ENCODE measurements at places on chromosomes 3 and 15. TPM values are rescaled to one million over a fixed set of nuclear protein-coding genes. Genes with fewer than 3 reads are reported as not detected.
A peak's percentile ranks its signal among the peaks of the same experiment; 100 is the strongest.

DNA sequence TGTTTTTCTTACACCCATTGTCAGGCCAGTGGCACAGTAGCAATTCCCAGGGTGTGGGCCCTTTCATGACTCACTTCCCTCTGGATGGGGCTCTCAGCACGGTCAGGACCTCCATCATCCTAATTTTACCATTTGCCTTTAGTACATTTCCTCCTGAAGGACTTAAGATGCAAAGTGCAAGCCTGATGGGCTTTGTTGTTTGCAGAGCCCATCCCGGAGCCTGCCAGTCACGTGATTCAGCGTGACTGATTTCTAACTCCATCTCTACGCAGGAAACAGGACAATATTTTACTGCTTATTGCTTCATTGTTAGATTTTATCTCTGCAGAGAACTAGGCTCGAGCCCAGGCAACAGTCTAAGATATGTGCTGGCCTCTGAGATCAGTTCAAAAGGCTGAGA lies 223.7 kb downstream of the PDZRN3 start:
- no peak for DNase-seq

GRCh38 chr3:66381626-66382025 lies 119.2 kb downstream of the LRIG1 start:
- no peak for DNase-seq

DNA sequence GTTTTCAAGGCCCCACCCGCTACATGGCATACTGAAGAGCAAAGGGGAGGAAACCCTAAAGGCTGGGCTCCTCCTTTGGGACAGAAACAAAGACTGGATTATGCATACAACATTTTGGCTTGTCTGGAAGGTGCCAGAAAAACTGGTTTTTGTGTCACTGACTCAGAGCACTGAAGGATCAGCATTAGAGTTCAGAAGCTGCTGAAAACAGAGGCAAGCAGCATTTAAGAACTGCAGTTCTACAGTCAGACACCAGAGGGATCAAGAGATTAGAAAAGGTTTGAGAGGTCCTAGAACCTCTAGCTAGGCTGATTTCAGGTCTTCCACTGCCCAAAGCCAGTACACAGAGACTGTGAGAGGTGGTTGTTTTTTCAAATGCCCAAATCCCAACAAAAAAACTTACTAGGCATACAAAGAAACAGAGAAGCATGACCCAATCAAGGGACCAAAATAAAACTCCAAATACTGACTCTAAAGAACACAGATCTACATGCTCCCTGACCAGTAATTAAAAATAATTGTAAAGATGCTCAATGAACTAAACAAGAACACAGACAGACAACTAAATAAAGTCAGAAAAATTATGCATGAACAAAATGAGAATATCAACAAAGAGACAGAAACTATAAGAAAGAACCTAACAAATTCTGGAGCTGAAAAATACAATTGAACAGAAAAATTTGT lies 91.2 kb downstream of the SENP2 start:
- peak; percentile 69 for DNase-seq

DNA sequence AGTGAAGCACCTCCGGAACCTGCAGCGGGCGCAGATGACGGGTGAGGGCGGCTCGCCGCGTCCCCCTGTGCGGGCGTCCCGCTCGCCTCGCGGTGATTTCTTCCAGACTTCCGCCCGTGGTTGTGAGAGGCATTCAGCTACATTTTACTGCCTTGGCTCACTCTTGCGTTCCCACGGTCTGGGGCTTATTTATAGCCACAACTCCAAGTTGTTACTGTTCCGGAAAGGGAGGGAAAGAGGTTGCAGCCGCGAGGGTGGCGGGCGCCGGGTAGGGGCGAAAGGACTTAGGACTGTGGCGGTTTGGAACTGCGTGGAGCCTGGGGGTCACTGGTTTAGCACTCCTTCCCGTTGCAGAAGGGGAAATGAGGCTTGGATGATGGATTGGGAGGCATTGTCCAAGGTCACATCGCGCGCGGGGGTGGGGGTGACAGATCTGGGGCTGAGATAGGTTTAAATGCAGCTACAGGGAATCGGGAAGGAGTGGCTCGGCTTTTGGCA lies 1.1 kb downstream of the HES1 start:
- no peak for DNase-seq

Gene RTP4
- not detected for total RNA-seq

Gene ATP13A5
- total RNA-seq = 0.03 TPM

- DNase-seq = no peak
Observed at GRCh38 chr15:51388726-51389125, 47.3 kb downstream of the GLDN start.

GRCh38 chr15:31268911-31269784 lies 57.5 kb upstream of the KLF13 start:
- no peak for DNase-seq

GRCh38 chr15:75054172-75054897 lies 30.9 kb downstream of the PPCDC start:
- DNase-seq = no peak

GRCh38 chr3:177565981-177566380 lies 368.7 kb upstream of the TBL1XR1 start:
- DNase-seq = no peak

Gene LEKR1
- 0.38 TPM for total RNA-seq

GRCh38 chr3:37198996-37199395 lies 24.6 kb upstream of the LRRFIP2 start:
- no peak for DNase-seq

DNA sequence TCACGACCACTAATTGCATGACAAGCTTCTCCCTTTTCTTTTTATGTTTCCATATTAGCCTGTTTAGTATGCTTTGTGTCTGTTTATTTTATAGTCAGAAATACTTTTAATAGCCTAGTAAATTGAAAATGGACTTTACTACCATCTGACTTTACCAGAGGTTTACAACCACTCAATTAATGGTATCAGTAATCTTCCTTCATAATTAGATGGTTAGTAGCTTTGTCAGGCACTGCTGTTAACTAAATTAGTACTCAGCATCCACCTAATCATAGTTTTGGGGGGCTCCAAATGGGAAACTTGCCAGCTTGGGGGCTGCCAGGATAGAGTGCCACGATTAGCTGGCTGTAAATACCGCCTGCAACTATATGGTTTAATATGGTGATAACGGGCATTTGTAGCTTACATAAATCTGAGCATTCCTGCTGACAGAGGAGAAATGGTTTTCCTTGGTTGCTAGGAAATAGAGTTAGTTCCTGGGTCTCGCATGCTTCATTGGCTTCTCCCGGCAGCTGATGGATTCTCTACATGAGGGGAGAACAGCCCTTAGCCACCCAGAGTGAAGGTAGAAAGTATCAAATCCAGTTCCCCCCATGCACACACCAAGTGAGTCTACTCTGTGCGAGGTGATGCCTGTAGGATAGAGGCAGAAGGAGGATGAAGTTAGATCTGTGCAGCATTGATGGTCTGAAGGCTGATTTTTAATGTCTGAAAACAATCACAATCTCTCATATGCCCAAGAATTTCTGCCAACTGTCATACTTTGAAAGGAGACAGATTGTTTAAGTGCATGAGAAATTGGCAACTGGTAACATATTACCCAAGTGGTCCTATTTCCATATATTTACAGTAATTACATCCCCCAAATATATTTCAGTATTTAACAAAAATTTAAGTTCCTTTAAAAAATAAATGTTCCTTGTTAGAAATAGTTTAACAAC lies 326.6 kb upstream of the PROK2 start:
- no peak for DNase-seq

Gene CALML4
- total RNA-seq = 7.4 TPM

Gene RARB
- total RNA-seq = 2.0 TPM

DNA sequence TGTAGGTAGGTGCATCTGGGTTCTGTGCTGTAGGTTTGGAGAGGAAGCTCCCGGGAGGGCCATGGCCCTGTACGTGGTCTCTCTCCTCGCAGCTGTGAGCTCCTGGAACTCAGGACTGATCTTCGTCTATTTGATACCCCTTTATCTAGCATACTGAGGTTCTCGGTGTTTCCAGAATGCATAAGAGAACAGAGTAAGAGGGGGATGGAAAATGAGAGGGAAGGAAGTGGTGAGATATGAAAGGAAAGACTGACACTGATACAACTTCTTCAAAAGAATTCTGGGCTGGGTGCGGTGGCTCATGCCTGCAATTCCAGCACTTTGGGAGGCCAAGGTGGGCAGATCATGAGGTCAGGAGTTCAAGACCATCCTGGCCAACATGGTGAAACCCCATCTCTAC lies 90.7 kb downstream of the CHRD start:
- DNase-seq = no peak

Gene LZTFL1
- total RNA-seq = 6.8 TPM

- no peak for DNase-seq
Observed at GRCh38 chr3:162398554-162398953, 901.9 kb downstream of the OTOL1 start.

DNA sequence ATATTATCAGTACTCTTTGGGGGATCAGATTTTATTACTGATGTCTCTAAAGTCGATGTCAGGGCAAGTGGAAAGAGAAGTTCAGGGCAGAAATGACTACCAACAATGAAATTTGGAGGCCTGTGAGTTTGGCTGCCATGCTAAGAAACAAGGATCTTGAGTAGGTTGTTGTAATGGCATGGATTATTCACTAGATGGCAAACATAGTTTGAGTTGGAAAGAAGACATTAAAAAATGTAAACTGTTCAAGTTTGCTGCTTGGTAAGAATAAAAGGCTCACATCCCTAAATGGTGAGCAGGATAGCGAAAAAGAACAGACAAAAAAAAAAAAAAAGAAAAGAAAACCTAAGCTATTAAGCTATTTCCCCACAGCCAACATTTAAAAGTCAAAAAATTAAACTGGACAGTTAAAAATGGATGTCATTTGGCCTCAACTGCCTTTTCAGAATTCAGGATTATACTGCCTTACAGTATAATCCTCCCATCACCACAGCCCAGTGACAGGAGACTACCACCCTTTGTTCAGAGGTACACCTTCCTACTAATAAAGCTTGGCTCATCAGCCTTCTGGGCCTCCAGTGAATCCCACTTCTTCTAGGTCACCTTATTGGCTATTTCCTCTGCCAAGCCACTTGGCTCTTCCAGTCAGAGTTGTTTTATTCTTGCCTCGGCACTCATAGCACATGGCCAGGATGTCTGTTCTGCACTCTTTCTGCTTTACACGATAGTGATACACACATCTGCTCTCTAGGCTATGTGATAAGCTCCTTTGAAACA lies 163.7 kb downstream of the PLD1 start:
- DNase-seq = peak; percentile 30

GRCh38 chr15:38017721-38018120 lies 83.3 kb downstream of the TMCO5A start:
- DNase-seq = no peak

Gene VPS39
- 26.6 TPM for total RNA-seq

Gene HIGD1A
- total RNA-seq = 111 TPM

DNA sequence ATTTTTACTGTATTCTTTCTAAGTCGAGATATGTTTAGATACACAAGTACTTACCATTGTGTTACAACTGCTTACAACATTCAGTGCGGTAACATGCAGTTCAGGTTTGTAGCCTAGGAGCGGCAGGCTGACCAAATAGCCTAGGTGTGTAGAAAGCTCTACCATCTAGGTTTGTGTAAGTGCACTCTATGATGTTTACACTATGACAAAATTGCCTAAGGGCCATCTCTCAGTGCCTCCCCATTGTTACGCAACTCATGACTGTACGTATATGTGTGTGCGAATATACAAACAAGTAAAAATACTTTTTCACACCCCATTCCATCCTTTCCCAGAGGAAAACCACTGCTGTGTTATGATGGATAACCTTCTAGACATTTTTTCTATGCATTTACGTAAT lies 44.3 kb downstream of the PXYLP1 start:
- DNase-seq = no peak

GRCh38 chr15:80395616-80396015 lies 8.6 kb upstream of the ARNT2 start:
- DNase-seq = no peak

Gene SLC2A2
- total RNA-seq = not detected

DNA sequence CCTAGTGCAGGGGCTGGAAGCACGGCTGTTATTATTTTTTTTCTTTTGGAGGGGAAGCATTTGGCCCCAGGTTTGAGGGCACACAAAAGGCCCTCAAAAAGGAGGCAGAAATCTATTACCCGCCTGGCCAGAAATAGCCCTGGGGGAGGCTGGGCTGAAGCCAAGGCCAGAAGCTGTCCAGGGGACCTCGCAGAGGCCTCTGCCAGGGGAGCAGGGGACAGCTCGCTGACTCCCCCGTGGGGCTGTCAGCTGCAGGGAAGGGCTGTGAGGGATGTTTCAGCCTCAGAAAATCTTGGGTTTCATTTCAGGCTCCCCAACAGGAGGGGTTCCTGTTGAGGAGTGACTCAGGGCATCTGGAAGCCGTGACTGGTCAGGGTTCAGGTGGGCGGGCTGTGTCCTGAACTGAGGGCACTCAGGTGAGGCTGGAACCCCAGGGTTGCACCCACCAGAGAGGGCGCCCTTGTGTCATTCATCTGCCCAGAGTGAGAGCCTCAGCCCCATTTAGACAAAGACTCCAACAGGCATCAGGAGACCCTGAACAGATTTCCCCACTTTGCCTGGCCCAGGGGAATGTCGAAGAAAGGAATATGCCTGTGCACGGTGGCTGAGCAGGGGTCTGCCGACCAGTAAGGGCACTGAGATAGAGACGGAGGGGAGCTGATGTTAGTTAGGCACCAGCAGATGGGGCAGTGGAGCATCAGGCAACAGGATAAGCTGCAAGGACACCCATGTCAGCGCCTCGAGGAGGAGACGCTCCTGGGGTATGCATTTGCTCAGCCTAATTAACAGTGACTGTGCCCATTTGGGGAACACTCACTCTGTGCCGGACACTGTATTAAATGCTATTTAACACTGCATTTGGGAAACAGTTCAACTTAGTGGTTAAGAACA lies 43.5 kb upstream of the SLC6A11 start:
- DNase-seq = peak; percentile 85

GRCh38 chr15:63156086-63156710 lies 1.1 kb downstream of the RPS27L start:
- DNase-seq = no peak

DNA sequence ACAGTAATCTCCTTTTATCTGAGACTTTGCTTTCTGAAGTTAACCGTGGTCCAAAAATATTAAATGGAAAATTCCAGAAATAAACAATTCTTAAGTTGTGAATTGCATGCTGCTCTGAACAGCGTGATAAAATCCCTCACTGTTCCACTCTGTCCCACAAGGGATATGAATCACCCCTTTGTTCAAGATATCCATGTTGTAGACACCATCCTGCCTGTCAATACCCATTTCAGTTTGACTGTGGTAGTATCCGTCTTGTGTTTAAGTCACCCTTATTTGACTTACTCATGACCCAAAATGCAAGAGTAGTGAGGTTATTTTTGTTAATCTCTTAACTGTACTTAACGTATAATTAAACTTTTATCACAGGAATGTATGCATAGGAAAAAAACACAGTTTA lies 435.0 kb downstream of the SHQ1 start:
- DNase-seq = no peak

Gene TF
- total RNA-seq = under 0.01 TPM

GRCh38 chr3:32492684-32493436 lies 9.8 kb downstream of the CMTM6 start:
- DNase-seq = no peak

Gene EPHB1
- total RNA-seq = 3.3 TPM

GRCh38 chr3:52844290-52844975 lies 9.6 kb upstream of the MUSTN1 start:
- no peak for DNase-seq

- DNase-seq = no peak
Observed at GRCh38 chr3:43034911-43035310, 55.8 kb downstream of the GASK1A start.

- no peak for DNase-seq
Observed at GRCh38 chr15:99435113-99435695, 130.6 kb upstream of the MEF2A start.

- DNase-seq = no peak
Observed at GRCh38 chr3:129599073-129599472, 7.4 kb downstream of the PLXND1 start.

Gene KBTBD13
- total RNA-seq = 0.17 TPM

- no peak for DNase-seq
Observed at GRCh38 chr3:52779837-52780585, 2.6 kb downstream of the ITIH1 start.

Data from H7 (cell line).